ENCODE measurements at places on chromosomes 5 and 9.

DNA sequence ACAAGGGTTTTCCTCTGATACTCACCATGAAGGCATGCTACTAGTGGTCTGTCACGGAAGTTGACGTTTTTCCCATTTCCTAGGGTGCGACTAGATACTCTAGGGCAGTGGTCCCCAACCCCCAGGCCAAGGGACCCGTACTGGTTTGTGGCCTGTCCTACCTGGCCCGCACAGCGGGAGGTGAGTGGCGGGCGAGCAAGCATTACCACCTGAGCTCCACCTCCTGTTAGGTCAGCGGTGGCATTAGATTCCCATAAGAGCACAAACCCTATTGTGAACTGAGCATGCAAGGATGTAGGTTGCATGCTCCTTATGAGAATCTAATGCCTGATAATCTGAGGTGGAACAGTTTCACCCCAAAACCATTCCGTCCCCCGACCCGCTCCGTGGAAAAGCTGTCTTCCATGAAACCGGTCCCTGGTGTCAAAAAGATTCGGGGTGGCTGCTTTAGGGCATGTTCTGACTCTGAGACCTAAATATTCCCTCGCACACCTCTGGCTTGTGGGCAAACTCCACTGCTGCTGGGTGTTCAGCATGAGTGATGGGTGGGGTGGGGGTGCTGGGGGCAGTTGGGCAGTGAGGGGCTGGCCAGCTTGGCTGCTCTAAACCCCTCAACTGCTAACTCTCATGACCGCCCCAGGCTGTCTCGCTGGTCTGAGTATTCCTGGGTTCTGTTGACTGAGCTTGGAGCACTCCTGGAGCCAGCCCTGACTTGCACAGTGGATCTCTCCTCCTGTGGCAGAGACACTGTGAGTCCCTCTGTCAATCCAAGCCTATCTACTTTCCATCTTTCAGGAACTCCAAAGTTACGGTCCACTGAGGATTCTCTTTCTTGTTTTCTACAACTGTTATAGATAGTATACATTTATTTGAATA, 78.3 kb upstream of the NEK6 start:
- no peak for DNase-seq

DNA sequence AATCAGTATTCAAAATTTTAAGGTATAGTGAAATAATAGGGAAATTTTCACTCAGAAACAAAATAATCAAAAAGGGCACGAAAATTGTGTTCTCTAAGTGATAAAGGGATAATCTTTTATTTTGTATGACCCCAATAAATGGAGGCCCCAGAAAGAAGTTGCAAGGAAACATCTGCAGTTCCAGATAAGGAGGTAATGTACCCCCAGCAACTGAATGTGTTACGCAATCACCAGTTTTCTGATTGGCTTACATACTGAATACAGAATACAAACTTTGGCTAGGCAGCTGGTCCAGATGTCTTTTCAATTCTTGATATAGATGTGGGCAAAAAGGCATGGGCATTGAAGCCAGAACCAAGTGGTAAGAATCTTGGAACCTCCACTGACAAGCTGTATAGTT, 1.7 kb upstream of the TOPORS start:
- no peak for DNase-seq

GRCh38 chr5:167479779-167480178, 811.7 kb upstream of the WWC1 start:
- DNase-seq: no peak

- no peak for DNase-seq
These were observed 34.1 kb downstream of the SIL1 start for GRCh38 chr5:139164020-139164419.

DNA sequence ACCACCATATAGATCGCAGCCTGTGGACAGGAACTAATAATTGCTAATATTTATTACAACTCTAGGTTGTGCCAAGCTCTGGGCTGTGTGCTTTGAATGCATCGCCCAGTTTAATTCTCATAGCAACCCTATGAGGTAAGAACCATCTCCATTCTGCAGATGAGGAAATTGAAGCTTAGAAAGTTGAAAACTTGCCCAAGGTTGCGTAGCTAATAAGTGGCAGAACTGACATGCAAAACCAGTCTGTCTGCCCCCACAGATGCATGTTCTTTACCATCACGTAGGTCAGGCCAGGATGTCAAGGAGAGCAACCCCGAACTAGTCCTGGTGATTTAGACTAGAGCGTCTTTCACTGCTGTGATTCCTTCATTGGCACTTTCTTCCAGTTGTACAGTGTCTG, 15.6 kb downstream of the WWC1 start:
- no peak for DNase-seq

DNA sequence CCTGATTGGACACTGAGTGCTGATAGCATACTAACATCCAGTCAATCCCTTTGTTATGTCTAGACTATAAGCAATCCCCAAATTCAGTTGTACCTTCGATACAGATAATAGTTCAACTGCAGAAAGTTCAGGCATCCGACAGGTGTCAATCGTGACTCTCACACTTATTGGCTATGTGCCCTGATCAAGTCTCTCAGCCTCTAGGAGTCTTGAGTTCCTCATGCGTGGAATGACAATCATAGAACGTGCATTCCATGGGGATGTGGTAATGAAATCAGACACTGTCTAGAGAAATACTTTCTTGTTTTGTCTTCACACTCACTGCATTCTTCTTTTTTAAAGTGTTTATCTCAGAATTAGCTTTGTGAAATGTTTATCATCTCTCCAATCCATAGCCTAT, 4.8 kb downstream of the ANKRD34B start:
- DNase-seq: no peak

DNA sequence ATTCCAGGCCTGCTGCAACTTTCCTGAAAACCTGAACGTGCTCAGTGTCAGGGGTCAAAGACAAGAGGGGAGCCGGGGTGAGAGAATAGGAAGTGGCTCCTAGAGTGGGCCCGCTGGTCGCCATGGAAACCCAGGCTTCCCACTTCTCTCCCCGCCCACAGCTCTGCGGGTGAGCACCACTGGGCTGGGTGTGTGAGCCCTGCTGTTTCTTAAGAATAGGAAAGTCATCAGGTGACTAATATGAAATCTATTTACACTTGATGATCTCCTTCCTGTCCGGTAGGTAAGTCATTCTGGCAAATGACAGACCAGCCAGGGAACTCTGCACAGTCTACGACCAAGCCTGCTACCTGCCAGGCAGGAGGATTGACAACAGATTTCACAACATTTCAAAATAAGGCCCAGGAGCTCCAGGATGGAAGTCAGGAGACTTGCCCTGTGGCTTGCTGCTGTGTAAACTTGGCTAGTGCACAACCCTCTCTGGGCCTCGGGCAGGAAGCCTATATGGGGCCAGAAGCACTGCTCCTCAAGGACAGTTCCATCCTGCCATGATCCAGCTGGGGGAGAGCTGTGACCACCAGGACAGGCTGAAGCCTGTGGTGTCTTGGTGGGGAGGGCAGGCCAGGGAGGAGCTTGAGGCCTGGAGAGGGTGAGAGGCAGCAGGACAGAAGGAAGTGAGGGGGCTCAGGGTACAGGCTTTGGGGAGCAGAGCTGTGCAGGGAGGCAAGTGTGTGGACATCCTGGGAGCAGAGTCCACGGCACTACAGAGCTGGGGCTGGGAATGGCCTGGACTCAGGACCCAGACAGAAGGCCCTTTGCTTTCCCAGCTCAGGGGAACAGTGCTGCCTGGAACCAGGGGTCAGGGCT, 60.6 kb downstream of the SHB start:
- DNase-seq: no peak

DNA sequence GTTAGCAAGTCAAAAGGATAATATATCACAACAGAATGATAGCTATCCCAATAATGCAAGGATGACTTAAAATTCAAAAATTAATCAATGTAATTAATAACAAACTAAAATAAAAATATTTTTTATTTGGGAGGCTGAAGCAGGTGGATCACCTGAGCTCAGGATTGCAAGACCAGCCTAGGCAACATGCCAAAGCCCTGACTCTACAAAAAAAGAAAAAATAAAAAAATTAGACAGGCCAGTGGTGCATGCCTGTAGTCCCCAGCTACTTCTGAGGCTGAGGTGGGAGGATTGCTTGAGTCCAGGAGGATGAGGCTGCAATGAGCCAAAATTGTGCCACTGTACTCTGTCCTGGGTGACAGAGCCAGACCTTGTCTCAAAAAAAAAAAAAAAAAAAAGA, 399.3 kb downstream of the ADGRV1 start:
- DNase-seq: no peak

GRCh38 chr9:82949203-82949602, 113.7 kb downstream of the RASEF start:
- no peak for DNase-seq

DNA sequence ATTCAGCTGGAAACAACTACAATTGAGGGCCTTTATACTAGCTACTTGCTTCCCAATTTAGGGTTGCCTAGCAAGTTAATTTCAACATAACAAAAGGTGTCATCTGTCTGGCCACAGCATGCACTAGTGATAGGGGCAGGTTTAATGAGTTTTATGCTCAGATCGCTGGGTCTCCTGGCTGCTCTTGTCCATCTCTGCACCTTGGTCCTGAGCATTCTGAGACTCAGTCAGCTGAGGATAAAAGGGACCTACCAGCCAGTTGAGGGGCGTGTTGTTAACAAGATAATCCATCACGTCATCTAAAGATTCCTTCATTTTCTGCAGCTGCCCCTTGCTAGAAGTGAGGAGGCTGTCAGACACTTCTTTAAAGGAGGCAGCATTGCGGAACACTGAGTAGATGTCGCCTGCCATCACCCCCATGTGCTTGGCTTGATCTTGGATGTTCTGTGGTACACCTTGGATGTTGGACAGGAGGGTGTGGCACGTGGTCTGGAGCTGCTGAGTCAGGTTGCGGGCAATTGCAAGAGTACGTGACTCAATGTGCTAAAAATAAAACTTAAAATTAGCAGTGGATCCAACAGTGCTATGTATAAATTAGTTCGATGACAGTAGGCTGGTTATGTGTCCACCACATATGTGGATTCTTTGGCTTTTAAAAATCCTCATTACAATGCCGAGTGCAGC, 11.0 kb downstream of the PLIN2 start:
- no peak for DNase-seq

DNA sequence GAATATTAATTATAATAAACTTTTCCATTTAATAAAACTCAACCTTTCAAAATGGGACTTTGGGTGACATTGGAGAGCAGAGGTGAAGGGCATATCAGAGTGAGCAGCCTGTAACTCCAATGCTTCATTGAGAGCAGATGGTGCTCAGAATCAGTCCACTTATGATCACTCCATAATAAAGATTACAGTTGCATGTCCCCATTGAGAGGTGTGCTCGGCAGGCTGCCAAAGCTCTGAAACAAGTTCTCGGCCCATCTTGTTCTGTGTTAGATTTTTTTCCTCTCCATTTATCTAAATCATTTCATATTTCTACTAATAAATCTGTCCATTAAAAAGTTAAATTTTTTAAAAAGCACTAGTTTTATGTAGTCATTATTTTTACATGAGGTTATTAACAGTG, 1786.4 kb upstream of the WWC1 start:
- no peak for DNase-seq

GRCh38 chr9:109346904-109347303, 26.0 kb upstream of the EPB41L4B start:
- no peak for DNase-seq

GRCh38 chr9:91935805-91936514, 14.1 kb downstream of the ROR2 start:
- no peak for DNase-seq

DNA sequence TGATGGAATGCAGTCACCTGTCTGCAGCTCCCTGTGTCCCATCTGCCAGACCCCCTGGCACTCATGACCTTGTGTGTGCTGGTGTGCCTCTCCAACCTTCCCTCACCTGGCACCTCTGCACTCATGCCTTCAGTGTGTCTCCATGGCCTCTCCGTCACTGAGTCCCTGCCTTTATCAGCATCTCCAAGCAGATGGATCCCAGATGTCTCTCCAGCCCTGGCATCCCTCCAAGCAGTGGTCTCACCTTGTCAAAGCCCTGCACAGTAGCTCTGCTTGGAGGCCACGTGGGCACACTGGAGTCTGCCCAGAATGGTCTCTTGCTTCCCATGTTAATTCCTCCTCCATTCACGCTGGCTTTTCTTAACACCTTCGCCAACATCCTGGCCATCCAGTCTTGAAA, 84.8 kb downstream of the DAP start:
- DNase-seq: no peak

DNA sequence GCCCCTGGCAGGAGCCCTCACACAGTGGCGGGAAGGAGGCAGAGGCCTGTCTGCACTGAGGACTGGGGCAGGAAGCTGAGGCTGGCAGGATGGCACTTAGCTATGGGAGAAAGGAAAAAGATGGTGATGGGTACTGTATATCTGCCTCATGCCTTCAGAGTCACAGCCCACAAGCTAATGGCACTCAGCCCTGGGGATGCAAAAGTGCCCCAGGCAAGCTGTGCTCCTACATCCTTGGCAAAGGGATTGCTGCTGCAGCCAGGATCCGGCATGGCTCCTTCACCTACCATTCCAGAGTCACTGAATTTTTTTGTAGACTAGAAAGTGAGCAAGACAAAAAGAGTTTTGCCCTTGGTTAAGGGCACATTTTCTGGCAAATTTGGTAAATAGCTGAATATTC, 8.7 kb downstream of the ACSL6 start:
- no peak for DNase-seq

GRCh38 chr5:132639706-132640130, 18.3 kb upstream of the IL13 start:
- no peak for DNase-seq

GRCh38 chr9:88873635-88874034, 117.6 kb upstream of the S1PR3 start:
- DNase-seq: no peak

DNA sequence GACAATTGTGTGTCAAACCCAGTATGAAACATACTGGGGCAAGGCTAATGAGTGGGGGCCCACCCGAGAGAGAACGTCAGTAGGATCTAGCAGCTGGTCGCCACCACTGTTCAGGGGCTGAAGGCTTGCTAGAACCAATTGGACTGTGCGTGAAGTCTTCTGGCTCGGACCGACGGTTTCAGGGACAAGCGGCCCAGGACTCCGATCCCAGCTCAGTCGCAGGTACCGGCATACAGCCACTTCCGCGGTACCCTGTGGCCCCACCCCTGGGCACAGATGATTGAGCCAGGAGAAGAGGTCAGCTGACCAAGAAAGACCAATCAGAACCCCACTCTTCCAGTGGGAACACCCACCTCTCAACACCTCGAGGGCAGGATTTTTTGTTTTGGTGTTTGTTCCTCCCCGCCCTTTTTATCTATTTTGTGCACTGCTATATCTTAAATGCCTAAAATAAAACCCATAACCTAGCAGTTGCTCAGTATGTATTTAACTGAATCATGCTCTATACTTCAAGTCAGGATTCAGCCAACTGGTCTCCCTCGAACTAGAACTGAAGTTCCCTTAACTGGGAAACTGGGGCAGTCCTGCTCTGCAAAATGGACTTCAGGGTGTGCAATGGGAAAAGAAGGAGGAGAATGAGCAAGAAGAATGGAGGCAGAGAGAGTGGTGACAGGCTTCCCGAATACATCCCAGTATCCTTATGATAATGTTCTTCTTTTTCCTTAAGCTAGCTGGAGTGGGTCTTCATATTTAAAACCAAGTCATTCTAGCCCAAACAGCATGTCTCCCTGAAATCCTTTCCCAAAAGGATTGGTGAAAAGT, 21.1 kb upstream of the CPEB4 start:
- no peak for DNase-seq

All from CD4-positive, alpha-beta T cell (primary cell).